ENCODE measurements at places on chromosomes 16 and 17. TPM values are rescaled to one million over a fixed set of nuclear protein-coding genes. Genes with fewer than 3 reads are reported as not detected.
A peak's percentile ranks its signal among the peaks of the same experiment; 100 is the strongest.

The CUEDC1 gene
- 22.9 TPM for total RNA-seq

- peak; percentile 80 for DNase-seq
- H3K4me1 ChIP-seq: peaks cover 4% of the 10 kb centered on the region
- peak overlapping the region; percentile 62 for H3K27ac ChIP-seq
These were observed 514 bp downstream of the UBFD1 start for GRCh38 chr16:23557779-23558702.

DNA sequence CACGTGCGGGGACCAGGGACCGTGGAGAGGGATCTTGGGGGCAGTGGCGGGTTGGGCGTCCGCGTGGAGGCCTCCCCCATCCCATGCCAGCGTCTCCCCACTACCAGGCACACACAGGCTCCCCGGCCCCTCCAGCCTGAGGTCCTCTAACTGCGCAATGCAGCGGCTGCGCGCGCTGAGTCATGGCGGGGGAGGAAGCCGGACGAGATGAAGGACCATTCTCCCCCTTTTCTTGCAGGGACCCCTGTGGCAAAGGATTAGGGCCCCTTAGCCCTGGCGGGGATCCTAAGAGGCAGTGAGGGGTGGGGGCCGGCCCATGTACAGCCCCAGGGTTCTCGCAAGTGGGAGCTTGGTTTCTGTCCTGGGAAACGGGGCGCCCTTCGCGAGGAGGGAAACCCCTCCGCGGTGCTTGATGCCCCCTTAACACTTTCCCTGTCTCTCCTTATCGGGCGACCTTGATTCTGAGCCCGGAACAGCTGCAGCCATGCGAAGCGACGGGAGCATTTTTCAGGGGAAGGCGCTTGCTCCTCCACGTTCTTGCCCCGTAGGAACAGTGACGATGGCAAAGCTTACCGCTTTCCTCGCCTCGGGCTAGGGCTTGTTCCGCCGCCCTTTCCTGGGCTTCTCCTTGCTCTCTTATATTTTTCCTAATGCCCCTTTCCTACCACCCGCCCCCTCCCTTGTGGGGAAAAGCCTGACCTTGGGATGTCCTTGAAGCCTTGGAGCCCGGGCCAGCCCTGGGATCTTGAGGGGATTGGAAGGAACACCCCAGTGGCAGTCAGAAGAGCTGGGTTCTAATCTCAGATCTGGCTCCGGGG lies 592 bp downstream of the ALDOA start:
- DNase-seq: no peak
- H3K27ac ChIP-seq: peak overlapping the region; percentile 80
- peaks cover 10% of the 10 kb centered on the region for H3K4me1 ChIP-seq
- H3K4me3 ChIP-seq: peak overlapping the region; percentile 95
- H3K27me3 ChIP-seq: peaks cover 5% of the 10 kb centered on the region
- H3K36me3 ChIP-seq: no peaks in the 10 kb centered on the region

DNA sequence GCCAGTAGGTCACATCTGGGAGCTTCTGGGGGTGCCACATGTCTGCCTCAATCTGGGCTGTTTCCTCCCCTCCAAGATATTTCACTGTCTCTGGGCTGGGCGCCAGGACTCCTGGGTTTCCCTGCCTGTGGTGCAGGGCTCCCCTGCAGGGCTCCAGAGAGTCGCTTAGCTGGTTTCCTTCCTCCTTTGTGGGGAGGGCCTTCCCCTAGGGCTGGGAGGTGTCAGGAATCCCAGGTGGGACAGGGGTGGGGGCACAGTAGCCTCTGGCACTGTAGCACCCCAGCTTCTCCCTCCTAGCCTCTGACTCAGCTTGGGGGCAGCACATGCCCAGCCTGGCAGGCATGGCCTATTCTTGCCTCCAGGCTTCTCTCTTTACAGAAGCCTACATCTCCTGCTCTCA lies 2.6 kb downstream of the RARA start:
- DNase-seq: peak; percentile 3
- H3K27me3 ChIP-seq: peaks cover 16% of the 10 kb centered on the region
- H3K4me1 ChIP-seq: peaks cover 32% of the 10 kb centered on the region

DNA sequence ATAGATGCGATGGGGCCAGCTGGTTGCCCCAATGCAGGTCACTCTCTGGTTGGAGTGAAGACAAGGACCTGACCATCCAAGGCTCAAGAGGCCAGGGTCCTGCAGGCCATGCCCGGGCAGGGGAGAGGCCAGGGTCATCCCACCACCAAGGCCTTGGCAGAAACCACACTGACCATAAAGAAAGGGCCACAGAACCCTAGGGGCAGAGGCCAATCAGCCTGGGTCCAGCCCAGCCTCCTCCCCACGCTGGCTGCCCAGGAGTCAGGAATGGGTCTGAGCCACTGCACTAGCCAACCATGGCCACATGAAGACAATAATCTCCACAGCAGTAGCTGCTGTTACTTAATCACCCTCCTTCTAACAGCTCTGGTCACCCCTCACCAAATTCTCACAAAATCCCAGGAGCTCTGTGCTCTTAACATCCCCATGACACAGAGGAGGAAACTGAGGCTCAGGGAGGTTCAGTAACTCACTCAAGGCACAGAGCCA lies 10.2 kb upstream of the BCAR1 start:
- H3K27ac ChIP-seq: peak overlapping the region; percentile 72
- H3K36me3 ChIP-seq: no peaks in the 10 kb centered on the region
- H3K4me3 ChIP-seq: peak overlapping the region; percentile 54

DNA sequence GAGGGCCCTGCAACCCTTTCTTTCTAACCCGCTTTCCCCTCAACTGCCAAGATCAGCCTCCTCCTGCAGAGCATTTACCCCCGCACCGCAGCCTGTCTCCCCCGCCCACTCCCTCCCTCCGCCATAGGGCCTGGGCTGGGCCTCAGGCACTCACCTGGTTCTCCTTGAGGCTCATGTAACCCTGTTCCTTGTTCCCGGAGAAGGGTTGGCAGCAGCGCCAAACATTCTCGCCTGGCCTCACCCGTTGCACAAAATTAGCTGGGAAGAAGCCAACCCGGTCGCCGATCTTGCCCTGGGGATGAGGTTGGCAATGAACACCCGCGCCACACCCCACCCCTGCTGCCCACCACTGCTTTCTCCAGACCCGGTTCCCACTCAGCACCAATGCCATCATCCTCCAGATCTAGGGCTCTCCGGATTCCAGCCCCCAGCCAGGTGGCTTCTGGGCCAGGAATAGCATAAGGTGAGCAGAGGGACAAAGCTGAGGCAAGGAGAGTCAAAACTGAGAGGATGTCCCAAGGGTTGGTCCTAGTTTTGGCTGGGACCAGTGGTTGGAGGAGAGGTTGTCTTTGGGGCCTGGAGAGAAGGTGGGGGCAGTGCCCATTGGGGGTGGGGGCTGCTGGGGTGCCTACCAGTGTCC lies 12.8 kb downstream of the STAC2 start:
- H3K4me3 ChIP-seq: no peak overlapping the region
- H3K27me3 ChIP-seq: peaks cover 11% of the 10 kb centered on the region
- no peak overlapping the region for H3K27ac ChIP-seq
- no peaks in the 10 kb centered on the region for H3K36me3 ChIP-seq
- peaks cover 6% of the 10 kb centered on the region for H3K4me1 ChIP-seq
- no peak for DNase-seq

The TBC1D28 gene
- 0.44 TPM for total RNA-seq

GRCh38 chr17:79706931-79707850 lies 23.6 kb upstream of the ENPP7 start:
- H3K4me1 ChIP-seq: peaks cover 11% of the 10 kb centered on the region
- H3K4me3 ChIP-seq: peak overlapping the region; percentile 65
- peak overlapping the region; percentile 90 for H3K27ac ChIP-seq
- peaks cover 9% of the 10 kb centered on the region for H3K36me3 ChIP-seq
- peaks cover 6% of the 10 kb centered on the region for H3K27me3 ChIP-seq
